Thyroid gland (tissue), 4 donors: ENCODE measurements at places on chromosomes 16 and 17. TPM values are rescaled to one million over a fixed set of nuclear protein-coding genes. Genes with fewer than 3 reads are reported as not detected.

Gene AOC2
- total RNA-seq: 1.1 TPM

Gene VMO1
- total RNA-seq: 4.0 TPM

Gene CEP112
- total RNA-seq: 20.4 TPM

Gene BORCS6
- total RNA-seq: 17.0 TPM
